Stimulated activated CD4-positive, alpha-beta T cell treated with anti-CD3 and anti-CD28 coated beads, Interleukin-1b, Interleukin-23, amount 100 ng/mL, for 1 hour (primary cell): ENCODE measurements at places on chromosomes 1 and 21.

- no peak for DNase-seq
Measured at GRCh38 chr1:199243423-199244061, 604.7 kb downstream of the PTPRC start.

DNA sequence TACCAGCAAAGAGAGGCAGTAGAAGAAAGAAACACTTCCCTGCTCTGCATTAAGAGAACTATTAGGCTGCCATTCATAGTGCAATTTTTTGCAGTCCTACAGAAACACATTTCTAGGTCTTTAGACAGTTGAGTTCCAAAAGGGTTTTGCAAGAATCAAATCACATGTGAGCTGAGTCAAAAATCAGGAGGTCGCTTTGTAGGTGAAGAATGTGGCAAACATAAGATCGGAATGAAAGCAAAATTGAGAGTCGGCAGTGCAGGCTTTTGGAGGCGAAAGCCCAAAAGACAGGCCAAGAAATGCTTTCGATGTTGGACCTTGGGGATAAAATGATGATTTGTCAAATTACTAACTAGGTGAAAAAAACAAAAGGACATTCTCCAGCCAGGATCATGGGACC lies 213.5 kb upstream of the NRIP1 start:
- DNase-seq = no peak

GRCh38 chr1:47752559-47752958 lies 244.6 kb downstream of the TRABD2B start:
- no peak for DNase-seq

- DNase-seq = no peak
Measured at GRCh38 chr1:25519624-25520023, 23.8 kb upstream of the LDLRAP1 start.

GRCh38 chr1:184388319-184388889 lies 1.6 kb downstream of the C1orf21 start:
- DNase-seq = no peak

GRCh38 chr1:35850051-35850450 lies 33.0 kb upstream of the AGO1 start:
- no peak for DNase-seq

- DNase-seq = no peak
Measured at GRCh38 chr1:2845869-2846268, 44.4 kb upstream of the TTC34 start.

DNA sequence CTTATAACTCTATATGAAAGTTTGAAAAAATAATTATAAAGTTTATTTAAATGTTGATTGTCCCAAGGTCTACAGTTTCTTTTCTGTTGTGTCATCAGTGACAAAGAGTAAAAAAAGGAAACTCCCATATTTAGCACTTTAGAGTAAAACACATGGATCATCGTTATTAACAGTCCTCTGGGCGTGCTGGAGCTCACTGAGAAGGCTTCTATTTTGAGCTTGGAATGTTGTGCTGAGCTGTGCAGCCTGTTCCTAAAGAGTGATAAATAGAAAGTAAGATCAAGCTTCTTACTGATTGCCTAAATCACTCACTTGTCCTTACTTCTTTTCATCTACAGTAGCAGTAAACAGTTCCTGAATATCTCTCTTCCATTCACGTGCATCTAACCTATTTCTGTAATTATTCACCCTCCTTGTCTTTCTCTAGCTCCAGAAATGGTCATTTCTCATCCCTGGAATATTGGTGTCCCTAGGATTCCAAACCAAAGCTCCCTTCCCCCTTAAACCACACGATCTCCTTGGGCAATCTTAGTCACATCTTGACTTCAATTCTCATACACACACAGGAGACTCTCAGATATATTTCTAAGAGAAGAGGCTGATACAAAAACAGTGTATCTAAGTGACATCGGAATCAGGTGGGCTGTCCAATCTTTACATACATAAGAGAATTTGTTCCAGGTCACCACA lies 11.9 kb downstream of the GBP5 start:
- no peak for DNase-seq

DNA sequence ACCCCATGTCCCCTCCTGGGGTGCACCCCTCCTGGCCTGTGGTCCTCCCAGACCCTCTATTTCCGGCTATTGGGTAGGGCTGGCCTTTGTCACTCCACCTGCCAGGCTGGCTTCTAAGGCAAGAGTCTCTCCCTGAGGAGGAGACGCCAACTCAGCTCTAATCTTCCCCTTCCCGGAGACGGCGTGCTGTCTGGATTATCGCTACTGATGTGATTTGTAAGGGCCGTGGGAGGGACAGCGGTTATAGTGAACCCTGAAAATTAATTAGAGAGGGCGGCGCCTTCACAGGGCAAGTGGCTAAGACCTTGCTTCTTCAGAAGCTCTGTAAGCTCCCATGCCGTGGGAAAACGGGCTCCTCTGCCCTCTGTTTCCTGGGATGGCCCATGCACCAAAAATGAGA lies 207.0 kb upstream of the VAMP3 start:
- no peak for DNase-seq

- DNase-seq = no peak
Measured at GRCh38 chr21:30515681-30516080, 13.7 kb upstream of the KRTAP19-5 start.

DNA sequence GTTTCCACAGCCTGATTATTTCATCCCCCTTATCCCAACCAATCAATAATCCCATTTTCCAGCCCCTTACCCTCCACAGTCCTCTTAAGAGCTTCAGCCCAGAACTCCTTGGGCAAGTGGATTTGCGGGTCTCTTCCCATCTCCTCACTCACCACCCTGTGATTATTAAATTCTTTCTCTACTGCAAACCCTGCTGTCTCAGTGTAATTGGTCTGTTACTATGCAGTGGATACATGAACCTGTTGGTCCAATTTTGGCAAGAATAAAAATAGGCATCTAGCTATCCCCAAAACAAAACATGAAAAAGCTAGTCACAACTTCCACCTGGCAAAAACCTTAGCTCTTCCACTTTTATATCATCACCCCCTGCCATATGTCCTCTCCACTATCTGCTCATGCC lies 36.2 kb upstream of the TNFSF4 start:
- DNase-seq = no peak

DNA sequence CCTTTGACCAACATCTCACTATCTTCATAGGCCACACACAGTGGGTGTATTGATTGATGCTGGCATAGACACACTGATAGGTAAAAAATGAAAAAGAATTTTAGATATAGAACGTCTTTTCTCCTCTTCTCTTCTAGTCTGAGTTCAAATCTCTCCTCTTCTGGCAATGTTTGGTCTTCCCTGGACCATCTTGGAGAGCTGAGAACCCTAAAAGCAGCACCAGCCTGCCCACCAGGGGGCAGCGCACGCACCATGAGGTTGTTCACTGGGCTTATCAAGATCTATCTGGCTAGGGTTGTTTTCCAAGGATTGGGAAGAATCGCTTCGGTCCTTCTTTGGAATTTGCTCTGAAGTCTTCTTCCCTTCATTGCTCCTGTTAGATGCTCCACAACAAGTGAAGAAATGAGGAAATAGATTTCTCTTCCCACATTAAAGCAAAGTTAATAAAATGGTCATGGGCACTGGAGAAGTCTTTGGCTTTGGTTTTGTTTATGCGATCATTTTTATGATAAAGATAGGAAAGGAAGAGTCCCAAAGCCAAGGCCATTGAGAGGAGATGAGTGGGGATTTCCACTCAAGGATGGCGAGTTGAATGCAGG lies 104.0 kb upstream of the OLIG2 start:
- no peak for DNase-seq

- no peak for DNase-seq
Measured at GRCh38 chr1:35222322-35223083, 29.6 kb upstream of the SFPQ start.

- no peak for DNase-seq
Measured at GRCh38 chr1:162632217-162632666, at the start of gene DDR2. Gene DDR2 (plus strand): TSS chr1:162632464. CDS start chr1:162719064, 86,600 bp downstream.

DNA sequence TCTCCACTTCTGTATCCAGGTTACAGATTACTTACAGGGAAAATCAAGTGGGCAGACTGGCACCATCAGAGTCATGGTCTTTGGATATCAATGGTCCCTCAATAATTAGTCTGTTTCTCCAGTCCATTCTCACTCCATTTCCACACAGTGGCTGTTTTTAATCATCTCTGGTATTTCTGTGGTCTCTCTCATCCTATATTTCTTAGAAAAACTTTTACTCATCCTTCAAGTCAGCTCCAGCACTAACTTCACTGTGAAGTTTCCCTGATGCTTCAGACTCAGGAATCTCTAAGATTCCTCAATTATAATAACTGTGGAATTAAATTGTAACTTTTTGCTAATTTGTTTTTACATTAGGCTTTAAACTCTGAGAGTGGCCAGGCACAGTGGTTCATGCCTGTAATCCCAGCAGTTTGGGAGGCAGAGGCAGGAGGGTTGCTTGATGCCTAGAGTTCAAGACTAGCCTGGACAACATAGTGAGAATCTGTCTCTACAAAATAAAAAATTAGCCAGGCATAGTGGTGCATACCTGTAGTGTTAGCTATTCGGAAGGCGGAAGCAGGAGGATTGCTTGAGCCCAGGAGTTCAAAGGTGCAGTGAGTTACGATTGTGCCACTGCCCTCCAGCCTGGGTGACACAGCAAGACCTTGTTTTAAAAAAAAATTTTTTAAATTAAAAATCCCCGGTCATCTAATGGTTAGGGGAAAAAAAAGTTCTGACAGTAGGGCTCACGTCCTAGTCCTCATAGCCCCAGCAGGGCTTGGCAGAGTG lies 10.6 kb downstream of the CD160 start:
- DNase-seq = no peak

DNA sequence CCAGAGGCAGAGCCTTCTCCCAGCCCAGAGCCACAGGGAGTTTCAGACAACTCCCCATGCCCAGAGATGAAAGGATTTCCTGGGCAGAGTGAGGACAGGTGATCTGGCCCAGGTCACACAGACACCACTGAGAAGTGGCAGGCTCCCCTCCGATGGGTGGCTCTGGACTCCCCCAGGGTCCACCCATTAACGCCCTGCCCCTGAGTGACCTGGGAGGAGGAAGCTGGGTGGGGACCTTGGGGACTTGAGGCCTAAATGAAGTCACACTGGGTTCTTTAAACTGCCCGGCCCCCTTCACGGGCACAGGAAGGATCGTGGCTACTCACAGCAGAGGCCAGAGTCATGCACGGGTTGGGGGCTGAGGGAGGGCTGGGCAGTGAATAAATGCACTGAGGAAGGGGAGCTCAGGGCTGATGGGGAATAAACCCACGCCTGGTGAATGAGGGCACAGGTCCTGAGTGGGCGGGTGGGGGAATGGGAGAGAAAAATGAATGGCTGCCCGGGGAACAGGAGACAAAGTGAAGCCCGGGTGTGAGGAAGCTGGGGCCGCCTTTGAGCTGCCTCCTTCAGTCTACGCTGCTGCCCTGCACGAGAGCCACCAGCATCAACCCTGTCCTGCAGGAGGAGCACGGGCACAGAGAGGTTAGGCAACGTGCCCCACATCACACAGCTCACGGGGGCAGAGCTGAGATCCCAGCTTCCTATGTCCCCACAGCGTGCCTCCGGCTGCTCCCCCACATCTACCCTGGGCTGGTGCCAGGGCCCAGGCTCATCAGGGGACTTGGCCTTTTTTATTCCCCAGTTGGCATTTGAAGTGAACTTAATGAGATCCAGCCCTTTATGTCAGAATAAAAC lies 404.3 kb downstream of the MATN1 start:
- no peak for DNase-seq

GRCh38 chr1:61452176-61453035 lies 272.5 kb downstream of the TM2D1 start:
- no peak for DNase-seq

DNA sequence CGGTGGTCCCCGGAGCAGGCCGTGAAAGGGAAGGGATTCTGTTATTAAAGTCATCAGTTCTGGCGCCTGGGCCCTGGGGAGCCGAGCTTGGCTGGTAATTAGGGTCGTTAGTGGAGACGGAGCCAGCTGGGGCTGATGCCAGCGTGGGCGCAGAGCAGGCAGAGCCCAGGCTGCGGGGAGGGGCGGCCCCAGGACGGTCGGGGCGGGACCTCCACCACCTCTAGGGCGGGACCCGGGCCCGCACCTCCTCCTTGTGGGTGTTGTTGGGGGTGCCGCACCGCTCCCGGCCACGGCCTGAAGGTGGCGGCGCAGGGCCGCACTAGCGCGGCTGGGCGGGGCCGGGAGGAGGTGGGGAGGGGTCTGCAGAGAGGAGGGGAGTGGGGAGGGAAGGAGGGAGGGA lies 470.6 kb downstream of the PTPRU start:
- no peak for DNase-seq

- DNase-seq = no peak
Measured at GRCh38 chr1:229136822-229137221, 134.1 kb upstream of the RAB4A start.

GRCh38 chr1:198493329-198493728 lies 47.2 kb downstream of the ATP6V1G3 start:
- DNase-seq = no peak

- no peak for DNase-seq
Measured at GRCh38 chr1:193463326-193463932, 277.0 kb upstream of the B3GALT2 start.

DNA sequence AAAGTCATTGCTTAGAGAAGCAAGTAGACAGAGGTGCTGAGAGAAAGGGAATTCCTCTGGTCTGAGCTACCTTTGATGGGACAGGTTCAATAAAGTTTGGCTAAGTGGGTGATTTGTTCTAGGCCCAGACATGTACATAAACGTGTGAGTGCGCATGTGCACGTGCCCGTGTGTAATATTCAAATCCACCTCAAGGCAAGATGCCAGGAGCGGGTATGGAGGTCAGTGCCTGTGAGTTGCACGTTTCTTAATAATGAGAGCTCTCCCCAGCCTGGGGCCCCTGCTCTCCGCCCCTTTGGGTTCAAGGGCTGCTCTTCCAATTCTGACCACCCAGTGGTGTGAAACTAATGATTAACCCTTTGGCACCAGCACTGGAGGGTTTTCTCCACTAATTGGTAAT lies 53.8 kb upstream of the LMO4 start:
- DNase-seq = no peak

- no peak for DNase-seq
Measured at GRCh38 chr1:90435351-90435750, 281.8 kb downstream of the BARHL2 start.

DNA sequence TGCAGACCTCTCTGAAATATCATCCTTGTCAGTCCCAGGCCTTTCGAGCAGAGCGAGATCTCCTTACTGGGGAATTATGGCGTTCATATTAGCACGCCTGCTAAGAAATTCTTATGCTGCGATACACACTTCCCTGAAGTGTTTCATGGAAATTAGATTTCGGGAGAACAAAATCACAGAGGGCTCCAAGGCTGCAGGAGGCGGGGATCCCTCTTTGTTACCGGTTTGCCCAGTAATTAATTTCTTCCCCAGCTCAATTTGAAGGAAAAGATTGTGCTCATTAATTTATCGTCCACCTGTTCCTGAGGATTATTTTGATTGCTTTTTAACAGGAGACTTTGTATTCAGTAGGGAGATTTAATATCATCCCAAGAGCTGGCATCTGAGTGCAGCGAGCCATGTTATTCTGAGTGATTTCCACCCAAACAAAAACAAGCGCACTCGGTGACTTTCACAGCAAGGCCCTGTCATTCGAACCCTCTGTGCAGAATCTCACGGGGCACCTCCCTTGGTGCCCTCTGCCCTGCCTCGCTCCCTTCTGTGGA lies 202.3 kb upstream of the GALNT2 start:
- DNase-seq = no peak

- no peak for DNase-seq
Measured at GRCh38 chr21:29074007-29074376, 544 bp upstream of the CCT8 start.
